ENCODE measurements at places on chromosomes 4 and X. TPM values are rescaled to one million over a fixed set of nuclear protein-coding genes. Genes with fewer than 3 reads are reported as not detected.

GRCh38 chr4:184705692-184706091 is 28.2 kb downstream of the CENPU start:
- DNase-seq: no peak

GRCh38 chr4:5759236-5760075 is 48.5 kb downstream of the EVC start:
- DNase-seq: no peak

GRCh38 chr4:145341381-145341780 is 140.3 kb upstream of the SMAD1 start:
- DNase-seq: no peak

DNA sequence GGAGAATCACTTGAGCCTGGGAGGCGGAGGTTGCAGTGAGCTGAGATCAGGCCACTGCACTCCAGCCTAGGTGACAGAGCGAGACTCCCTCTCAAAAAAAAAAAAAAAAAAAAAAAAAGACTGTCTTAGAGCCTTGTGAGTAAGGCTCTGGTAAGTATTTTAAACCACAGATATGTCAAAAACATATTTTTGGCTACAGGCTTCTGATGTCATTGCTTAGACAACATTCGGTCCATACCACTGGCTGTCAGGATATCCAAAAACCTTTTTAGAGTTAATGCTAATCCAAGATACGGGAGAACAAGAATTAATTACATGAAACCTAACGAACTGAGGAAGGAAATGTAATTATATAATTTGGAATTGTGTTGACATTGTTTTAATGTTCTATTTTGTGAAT is 999.5 kb upstream of the PABPC4L start:
- DNase-seq: no peak

DNA sequence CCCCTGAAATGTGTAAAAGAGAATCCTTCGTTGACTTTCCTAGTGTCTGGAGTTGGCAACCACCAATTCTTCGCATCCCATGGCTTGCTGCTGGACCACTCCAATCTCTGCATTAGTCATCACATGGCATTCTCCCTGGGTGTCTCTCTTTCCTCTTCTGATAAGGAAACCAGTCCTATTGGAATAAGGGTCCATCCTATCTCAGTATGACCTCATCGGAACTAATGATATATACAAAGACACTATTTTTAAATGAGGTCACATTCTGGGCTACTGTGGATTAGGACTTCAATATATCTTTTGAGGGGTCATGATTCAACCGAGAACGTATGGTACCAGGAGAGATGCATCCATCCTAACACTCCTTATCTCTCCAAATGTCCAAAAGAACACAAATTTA is 259.1 kb upstream of the CPEB2 start:
- DNase-seq: no peak

The IBSP gene
- total RNA-seq: not detected

The PNMA3 gene
- total RNA-seq: 3.1 TPM

DNA sequence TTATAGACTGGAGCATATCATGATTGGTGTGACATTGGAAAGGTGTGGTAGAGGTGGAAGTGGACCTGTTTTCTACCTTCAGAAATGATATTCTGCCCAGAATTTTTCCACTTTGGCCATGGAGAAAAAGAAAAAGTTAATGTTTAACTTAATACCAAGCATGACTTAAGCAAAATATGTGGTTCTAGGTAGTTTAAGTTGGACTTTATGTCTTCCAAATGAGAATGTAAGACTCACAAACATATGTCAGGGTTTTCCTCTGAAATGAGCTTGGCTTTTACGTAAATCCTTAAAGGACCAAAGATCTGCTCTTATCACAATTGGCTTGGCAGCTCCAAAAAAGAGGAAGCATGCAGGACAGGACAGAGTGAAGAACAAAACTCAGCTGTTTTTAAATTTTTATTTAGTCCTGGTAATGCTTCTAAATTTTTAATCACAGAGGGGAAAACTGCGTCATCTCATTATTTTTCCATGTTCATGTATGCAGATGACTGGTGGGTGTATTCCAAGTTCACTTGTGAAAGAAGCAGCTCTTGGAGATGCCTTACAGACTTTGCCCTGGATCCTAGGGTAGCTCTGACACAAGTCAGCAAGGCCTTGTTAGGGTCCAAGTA is 98.2 kb downstream of the ANK2 start:
- no peak for DNase-seq

DNA sequence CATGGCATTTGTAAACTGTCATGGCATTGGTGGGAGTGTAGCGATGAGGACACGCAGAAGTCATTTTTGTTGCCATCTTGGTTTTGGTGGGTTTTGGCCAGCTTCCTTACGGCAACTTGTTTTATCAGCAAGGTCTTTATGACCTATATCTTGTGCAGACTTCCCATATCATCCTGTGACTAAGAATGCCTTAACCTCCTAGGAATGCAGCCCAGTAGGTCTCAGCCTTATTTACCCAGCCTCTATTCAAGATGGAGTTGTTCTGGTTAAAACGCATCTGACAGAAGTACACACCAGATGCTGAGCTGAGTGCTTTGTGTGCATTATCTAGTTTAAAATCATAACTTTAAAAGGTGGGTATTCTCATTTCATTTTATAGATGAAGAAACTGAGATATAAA is 268.8 kb upstream of the GALNT7 start:
- DNase-seq: no peak

The WWC2 gene
- total RNA-seq: 30.0 TPM

The L1CAM gene
- 5.6 TPM for total RNA-seq

DNA sequence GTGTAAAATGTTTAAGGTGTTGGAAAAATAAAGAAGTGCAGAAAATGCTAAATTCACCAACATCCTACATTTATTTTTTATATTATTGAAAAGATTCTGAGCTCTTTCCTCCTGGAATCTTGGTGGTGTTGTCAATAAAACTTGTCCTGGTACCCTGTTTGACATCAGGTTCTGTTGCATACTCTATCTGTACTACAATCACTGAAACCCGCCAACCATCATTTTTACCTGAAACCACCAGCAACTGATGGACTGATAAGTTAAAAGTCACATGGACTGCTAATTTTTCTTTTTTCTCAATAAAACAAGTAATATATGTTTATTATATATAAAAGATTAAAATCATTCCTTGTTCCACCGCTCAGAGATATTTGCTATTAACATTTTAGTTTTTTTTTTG is 23.4 kb downstream of the STAP1 start:
- DNase-seq: no peak

DNA sequence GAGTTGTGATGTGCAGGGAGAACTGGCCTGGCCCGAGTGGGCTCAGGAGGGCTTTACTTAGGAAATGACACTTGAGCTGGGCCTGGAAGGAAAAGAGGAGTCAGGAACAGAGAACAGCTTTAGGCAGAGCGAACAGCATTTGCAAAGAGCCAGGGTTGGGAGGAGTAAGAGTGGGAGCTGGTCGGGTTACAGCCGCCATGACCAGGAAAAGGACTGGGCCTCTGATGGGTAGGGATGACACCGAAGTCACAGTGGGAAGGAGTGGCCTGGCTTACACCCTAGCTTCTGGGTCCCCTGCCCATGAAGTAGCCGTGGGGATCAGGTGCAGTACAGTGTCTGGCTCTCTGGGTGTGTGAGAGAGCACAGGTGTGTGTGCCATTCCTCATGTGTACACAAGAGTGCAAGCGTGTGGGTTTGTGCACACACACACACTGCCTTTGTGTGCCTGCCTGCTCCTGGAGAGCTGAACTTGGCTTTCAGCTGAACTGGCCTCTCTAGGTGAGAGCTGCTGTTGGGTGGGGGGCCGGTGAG is 31.6 kb downstream of the TRMT44 start:
- no peak for DNase-seq

- no peak for DNase-seq
Observed at GRCh38 chr4:4941751-4942150, 77.5 kb downstream of the CYTL1 start.

DNA sequence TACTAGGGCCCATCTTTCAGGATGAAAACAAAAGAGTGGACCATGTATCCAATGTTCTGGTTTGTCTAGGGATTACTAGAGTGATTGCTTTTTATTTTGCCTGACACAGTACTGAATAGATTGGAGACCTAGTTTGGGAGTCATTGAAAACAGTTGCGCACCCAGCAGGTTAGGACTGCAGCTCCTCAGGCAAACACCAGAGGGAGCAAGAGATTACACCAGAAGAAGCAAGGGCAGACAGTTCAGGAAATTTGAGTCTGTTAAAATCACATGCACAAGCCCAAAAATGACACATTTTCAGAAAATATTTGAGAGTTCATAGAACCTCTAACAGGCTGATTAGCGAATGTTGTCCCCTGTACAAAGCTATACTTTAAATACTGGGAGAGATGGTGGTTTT is 55.6 kb downstream of the CYLC1 start:
- DNase-seq: no peak

GRCh38 chrX:39730662-39731329 is 367.0 kb downstream of the BCOR start:
- peak; percentile 67 for DNase-seq

The BMP3 gene
- not detected for total RNA-seq

GRCh38 chr4:76307660-76308014 is 1.1 kb downstream of the STBD1 start:
- DNase-seq: peak; percentile 44

- DNase-seq: no peak
Observed at GRCh38 chrX:2561456-2561855, 60.7 kb upstream of the DHRSX start.

DNA sequence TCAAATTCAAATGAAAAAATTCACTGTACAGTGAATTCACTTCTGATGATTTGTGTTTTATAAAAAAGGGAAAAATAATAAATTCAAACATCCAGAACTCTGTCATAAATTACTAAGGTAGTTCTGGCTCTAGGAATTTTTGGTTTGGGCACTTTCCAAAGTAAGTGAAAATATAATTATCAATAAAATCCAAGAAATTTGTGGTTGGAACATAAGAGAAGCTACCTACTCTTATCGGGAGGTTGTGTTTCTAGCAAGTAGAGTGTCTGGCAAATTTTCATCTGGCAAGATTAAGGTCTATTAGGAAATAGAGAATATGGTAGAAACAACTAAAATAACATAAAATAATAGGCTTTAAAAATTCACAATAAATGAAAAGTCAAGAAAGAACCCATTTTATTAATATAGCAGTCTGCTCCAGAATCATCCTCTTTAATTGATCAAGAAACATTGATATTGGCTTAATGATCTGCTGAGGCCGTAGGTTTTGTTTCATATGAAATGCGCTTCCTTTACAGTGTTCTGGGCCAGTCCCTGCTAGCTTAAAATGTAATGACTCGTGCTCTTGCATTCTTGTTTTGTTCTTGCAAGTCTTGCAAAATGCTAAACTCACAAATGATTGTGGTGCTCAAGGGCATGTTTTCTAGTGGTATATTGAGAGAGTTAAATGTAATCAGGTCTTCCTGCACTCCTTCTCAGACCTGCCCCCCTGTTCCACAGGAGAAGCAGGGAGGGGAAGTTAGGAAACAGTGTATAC is 331.4 kb downstream of the RAPGEF2 start:
- no peak for DNase-seq

GRCh38 chr4:10094841-10095240 is 21.8 kb downstream of the WDR1 start:
- no peak for DNase-seq

The ARMCX1 gene
- total RNA-seq: 43.5 TPM

GRCh38 chrX:148928811-148929210 is 428.4 kb downstream of the AFF2 start:
- DNase-seq: no peak

All from heart right ventricle (tissue), 16 donors.